NCI-H2081 treated with DMSO at 0.1 percent for 48 hours (cell line): ENCODE measurements at places on chromosomes 1 and 21.

GRCh38 chr1:12618661-12618964 lies 603 bp upstream of the DHRS3 start:
- no peak for DNase-seq

- DNase-seq = no peak
These were observed 136.0 kb upstream of the CYYR1 start for GRCh38 chr21:26709090-26709489.

GRCh38 chr21:36639769-36640168 lies 59.1 kb upstream of the SIM2 start:
- DNase-seq = no peak

GRCh38 chr1:231138236-231138635 lies 23.6 kb upstream of the TRIM67 start:
- no peak for DNase-seq

DNA sequence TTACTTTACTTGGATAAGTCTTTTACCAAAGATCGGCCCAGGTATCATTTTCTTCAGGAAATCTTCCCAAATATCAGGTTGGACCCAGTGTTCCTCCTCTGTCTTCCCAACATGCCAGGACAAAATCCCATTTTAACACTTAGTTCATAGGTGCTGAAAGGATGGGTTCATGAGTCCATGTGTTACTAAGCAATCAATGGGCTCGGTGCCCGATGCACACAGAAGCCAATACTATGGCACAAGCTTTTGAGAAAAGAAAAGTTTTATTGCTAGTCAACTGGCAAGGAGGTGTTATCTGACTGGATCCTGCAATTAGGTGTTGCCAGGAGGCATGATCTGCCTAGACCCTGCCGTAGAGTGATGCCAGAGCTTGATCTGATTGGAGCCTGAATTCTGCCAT lies 133.3 kb upstream of the SLC44A3 start:
- DNase-seq = no peak

DNA sequence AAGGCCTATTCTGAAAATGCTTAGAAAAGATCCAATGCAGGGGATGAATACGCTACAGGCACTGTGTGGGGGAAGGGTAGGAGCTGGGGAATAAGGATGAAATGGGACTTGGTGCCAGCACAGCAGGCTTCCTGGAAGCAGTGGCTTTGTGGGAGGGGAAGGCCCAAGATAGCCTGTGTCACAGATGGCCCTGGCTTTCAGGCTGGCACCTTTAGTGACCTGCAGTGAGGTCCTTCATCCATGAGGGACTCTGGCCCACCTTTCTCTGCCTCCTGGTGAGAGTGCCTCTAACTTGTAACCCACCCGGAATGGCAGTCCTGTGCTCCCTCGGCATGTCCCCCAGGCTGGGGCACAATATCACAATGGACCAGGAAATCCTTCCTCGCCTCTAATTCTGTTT lies 919 bp downstream of the CHI3L1 start:
- no peak for DNase-seq

GRCh38 chr1:160546942-160547341 lies 23.9 kb upstream of the SLAMF6 start:
- DNase-seq = no peak

DNA sequence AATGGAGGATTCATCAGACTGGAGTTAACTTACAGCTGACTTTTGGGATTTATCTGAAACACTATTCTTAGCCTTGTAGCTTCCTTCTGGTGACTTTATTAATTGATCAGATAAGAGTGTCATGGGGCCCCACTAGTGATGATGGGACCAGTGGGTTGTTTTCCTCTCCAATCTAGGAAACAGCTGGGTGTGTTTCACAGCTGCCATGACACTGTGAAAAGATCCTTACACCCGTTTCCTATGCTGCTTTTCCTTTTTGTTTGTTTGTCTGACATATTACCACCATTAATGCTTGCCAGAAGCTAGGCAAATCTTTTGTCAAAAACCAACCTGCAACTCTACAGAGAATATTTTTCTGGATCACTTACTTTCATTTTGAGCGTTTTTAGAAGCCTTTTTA lies 86.2 kb downstream of the ZBTB18 start:
- DNase-seq = no peak

DNA sequence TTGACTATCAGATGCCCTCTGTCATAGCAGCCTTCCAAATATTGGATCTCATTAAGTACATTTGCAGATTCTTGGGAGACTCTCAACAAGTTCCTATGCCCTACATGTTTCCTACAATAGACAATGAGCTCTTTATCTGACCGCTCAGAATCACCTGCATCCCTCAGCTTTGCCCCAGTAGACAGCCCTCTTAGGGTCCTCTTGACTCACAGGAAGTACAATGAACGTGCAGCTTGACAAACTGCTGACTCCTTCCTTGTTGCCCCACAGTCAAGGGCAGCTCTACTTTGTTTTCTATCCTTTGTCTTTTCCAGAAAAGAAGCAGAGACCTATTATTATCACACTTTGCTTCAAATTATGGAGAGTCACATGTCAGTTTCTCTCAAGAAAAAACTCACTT lies 27.6 kb downstream of the SLC44A5 start:
- DNase-seq = no peak

DNA sequence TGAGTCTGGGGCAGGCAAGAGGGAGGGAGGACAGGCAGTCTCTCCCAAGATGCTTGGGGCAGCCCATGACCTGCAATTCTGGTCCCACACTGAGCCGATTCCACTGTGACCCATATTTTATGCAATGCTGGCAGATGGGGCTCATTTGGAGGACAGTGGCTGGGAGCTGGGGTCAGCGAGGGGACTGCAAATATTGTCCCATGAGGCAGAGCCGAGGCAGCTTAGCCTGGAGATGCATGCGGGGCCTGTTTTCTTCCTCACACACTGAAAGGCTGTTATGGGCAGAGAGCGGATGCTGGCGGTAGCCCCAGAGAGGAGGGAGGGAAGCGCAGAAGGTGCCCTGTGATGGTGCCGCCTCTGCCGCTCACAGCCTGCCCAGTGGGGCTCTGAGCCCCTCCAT lies 128.5 kb upstream of the POU3F1 start:
- no peak for DNase-seq

DNA sequence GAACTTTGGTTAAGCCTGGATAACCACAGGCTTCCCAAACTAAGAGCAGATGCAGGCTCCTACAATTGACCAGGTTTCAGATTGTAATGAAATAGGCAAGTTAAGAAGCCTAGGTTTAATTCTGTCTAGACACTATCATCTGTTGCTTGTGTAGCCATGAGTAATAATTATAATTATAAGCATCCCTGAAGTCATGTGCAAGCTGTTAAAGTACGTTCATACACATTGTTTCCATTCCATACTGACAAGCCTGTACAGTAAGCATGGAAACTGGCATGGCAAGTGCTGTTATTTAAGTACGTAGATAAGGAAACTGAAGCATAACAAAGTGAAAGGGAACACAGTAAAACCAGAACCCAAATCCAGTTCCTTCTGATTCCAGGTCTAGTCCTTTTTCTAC lies 557.2 kb upstream of the BEND5 start:
- DNase-seq = no peak
